Activated CD8-positive, alpha-beta T cell treated with anti-CD3 and anti-CD28 coated beads, Interleukin-2, amount 10 ng/mL, durations not matched to agents 7 days and 5 days (primary cell): ENCODE measurements at places on chromosomes 12 and 14. TPM values are rescaled to one million over a fixed set of nuclear protein-coding genes. Genes with fewer than 3 reads are reported as not detected.

DNA sequence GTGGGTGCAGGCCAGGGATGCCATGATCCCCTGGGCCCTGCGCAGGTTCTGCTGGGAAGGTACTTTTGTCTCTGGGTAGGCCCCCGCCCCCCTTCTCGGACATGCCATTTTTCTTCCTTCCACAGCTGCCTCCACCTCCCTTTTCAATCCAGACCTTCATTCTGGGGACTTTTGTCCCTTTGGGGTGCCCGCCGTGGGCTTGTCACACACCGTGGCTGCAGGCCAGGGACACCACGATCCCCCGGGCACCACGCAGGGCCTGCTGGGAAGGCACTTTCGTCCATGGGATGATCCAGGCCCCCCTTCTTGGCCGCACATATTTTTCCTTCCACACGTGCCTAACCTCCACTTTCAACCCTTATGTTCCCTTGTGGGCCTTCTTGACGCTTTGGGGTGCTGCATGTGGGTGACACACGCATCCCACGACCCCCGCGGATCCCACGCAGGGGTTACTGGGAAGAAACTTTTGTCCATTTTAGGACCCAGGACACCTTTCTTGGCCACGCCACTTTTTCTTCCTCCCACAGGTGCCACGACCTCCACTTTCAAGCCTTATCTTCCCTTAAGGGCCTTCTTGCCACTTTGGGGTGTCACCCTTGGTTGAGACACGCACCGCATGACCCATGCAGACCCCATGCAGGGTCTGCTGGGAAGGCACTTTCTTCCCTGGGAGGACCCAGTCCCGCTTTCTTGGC lies 272.5 kb downstream of the ALG10 start:
- no peak for DNase-seq

DNA sequence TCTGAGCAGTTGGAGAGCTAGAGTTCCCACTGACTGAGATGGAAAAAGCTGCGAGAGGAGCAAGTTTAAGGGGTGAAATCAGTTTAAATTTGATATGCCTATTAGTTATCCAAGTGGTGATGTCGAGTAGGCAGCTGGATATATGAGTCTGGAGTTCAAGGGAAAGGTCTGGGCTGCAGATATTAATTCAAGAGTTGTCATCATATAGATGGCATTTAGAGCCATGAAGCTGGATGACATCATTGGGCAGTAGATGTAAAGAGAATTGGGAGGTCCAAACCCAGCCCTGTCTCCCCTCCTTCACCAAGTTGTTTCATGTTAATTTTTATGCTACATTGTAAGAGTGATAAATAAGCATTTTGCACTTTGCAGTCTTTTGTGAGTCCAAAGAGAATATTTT lies 898.1 kb downstream of the GALC start:
- no peak for DNase-seq

The B4GALNT1 gene
- total RNA-seq, result 0.99 TPM

GRCh38 chr14:103846543-103847450 lies 578 bp downstream of the PPP1R13B start:
- peak; percentile 30 for DNase-seq

- no peak for DNase-seq
These were observed 92.9 kb downstream of the SPTSSA start for GRCh38 chr14:34368971-34369647.

GRCh38 chr14:35072226-35072625 lies 26.2 kb downstream of the FAM177A1 start:
- no peak for DNase-seq

DNA sequence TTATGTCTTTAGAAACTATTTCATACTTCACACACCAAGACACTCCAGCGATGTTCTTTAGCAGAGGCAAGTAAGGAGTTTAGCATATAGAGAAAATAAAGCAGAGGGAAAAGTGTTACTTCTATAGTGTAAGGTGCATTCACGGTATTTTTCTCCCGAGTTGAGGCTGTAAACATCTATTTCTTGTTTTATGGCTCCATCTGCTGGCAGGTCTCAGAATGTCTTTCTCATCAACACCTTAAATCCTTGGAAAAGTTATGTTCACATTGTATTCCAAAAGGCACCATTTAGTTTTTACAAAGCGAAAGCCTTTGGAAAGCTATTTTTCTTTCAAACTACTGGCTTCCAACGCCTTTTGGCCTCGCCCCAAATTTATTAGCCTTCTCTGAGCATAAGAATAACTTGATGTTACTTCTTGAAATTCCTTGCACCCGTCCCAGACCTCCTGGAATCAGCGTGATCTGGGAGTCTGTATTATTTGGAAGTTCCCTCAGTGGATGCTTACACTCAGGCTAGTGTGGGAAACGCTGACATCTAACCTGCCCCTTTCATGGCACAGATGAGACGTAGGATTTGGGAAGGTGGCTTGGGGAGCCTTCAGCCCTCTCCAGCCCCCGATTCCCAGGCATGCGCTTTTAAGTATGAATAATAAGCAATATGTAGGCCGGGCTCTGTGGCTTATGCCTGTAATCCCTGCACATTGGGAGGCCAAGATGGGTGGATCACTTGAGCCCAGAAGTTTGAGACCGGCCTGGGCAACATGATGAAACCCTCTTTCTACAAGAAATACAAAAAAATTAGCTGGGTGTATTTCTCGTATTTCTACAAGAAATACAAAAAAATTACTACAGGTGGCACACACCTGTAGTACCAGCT lies 1.9 kb upstream of the PIWIL1 start:
- peak; percentile 42 for DNase-seq

The CD163 gene
- total RNA-seq, result not detected

- DNase-seq, result peak; percentile 29
These were observed 82.6 kb upstream of the HMGA2 start for GRCh38 chr12:65741656-65742017.

The PRB3 gene
- total RNA-seq, result not detected

The ADAM21 gene
- not detected for total RNA-seq

- DNase-seq, result no peak
These were observed 17.5 kb downstream of the WDR89 start for GRCh38 chr14:63624203-63624602.

GRCh38 chr12:122413516-122414404 lies 8.7 kb downstream of the CLIP1 start:
- DNase-seq, result no peak

DNA sequence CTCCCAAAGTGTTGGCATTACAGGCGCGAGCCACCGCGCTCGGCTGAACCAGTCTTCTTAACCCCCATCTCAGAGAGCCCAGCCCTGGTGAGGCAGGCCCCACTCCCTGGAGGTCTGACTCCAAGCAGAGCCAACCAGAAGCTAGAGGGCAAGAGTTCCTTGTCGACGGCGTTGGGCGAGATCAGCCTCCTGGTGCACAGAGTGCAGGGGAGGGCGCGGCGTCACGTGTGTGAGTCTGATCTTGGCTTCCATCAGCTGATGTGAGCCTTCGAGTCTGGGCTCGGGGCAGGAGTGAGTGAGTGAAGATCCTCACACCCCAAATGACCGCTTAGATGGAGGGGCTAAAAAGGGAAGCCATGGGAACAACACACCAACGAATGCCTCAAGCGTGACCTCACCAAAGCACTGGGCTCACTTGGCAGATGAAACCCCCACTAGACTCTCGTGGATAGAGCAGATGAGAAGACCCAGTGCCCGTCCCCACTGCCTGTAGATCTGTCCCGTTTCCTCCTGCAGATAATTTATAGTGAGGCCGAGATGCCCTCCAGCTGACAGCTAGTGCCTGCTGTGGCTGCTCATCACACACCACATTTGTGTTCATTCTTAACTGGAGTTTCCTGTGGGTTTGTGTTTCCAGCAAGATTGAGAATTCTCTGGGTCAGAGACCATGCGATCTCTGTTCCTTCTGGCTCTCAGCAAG lies 28.6 kb upstream of the ADGRD1 start:
- no peak for DNase-seq

The VRTN gene
- not detected for total RNA-seq

DNA sequence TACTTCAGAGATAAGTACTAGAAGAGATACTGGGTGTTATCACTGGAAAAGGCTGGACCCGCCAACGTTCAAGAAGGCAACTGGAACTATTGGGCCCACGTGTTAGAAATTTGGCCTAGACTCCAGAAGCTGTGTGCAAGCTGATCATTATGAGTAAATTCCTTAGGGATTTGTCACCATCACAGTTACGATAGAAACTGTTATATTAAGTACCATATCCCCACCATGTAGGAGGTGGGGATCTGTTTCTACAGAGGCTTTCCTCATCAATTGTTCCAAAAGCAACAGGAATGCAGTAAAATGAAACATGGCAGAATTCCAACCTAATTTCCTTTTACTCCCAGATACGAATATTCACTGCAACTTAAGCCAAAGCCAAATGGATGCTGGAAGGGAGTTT lies 170.7 kb downstream of the NOVA1 start:
- DNase-seq, result no peak

- DNase-seq, result no peak
These were observed 53.0 kb upstream of the CORO1C start for GRCh38 chr12:108784270-108784669.

DNA sequence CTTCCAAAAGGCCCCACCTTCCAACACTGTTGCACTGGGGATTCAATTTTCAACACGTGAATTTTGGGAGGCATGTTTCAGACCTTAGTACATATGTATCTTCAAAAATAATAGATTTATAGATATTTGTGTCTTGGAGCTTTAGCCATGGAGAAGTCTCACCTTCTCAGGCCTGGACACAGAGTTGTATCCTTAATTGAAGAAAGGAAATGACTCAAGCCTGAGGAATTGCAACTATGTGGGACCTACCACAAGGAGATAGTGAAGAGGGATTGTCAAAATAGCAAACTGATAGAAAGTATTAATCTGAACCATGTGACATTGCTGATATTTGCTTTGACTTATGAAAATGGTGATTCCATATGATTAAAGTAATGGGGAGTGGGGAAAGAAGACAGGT lies 89.8 kb downstream of the ACSS3 start:
- DNase-seq, result no peak

The PDZRN4 gene
- total RNA-seq, result not detected

The SSPN gene
- not detected for total RNA-seq

DNA sequence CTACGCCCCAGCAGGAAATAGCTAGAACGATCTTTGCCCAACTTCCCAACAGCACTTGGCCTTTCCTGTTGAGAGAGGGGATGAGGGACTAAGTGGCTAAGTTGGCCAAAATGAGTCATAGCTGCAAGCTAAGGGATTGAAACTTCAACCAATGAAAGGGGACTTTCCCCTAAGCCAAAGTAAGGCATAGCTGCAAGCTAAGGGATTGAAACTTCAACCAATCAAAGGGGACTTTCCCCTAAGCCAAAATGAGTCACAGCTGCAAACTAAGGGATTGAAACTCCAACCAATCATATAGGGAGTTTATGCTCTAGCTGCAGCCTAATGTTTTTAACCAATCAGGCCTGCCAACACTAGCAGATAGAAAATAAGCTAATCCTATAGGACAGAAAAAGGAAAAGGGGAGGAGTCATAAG lies 100.5 kb upstream of the SSTR1 start:
- no peak for DNase-seq

GRCh38 chr12:93379981-93380361 lies 2.2 kb downstream of the NUDT4 start:
- DNase-seq, result no peak

DNA sequence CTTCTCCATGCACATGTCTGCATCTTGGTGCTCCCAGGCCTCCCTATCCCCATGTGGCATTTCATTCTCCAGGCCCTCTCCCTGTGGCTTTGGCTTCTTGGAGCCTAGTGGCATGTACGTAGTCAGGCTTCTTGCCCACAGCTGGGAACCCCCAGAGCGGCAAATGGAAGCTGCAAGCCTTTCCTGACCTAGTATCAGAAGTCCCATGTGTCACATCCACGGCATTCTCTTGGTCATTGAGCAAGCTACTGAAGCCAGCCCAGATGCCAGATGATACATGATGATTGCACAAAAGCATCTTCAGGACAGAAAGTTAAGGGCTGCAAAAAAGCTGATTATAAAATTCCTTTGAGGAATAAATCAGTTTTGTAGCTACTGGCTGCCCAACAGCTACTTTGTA lies 154.9 kb downstream of the PELI2 start:
- no peak for DNase-seq

GRCh38 chr14:100388103-100389054 lies 65.2 kb downstream of the SLC25A47 start:
- no peak for DNase-seq

The CPNE6 gene
- not detected for total RNA-seq

DNA sequence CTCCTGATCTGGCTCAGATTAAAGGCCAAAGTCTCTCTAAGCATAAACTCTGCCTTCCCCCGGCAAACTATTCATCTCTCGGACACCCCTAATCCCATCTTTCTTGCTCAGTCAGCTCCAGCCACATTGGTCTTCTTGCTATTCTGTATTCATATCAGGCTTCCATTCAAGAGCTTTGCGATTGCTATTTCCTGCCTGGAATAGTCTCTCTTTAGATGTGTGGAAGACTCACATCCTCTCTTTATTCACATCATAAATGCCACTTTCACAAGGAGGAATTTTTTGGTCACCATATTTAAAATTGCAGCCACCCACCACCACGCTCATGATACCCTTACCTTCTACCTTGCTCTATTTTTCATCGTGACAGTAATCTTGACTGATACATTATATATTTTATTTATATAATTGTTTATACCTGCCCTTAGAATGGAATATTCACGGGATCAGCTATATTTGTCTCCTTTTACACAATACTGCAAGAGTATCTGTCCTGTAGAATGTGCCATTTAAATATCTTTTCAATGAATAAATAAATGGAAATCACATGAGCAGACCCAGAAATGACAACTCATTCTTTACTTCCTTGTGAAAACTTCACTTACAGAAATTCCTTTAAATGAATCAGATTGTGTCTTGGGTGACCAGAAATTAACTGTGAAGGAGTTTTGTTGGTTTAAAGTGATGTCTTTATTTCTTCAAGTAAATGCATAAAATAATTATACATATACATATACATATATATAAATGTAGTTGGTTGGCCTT lies 780.6 kb upstream of the FLRT2 start:
- DNase-seq, result no peak

GRCh38 chr14:50213795-50214194 lies 17.6 kb downstream of the SOS2 start:
- no peak for DNase-seq

The RD3L gene
- not detected for total RNA-seq

DNA sequence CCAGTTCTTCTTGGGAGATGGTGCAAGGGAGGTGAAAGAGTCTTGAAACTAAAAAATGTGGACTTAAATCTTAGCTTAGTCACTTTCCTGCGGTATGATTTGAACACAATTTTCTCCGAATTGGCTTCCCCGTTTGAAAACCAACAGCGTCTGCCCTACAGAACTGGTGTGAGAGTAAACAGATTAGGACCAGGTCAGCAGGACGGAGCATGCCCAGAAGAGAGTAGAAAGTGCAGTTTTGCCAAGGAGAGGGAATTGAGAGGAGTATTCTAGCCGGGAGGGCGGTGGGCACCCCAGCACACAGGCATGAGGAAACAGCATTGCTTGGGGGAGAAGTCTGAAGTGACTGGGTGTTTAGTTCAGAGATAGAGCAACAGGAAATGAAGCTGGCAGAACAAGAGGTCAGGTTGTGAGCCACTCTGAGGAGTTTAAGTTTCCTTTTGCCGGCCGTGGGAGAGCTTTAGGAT lies 927.1 kb downstream of the VRK1 start:
- peak; percentile 60 for DNase-seq

The SLC6A12 gene
- not detected for total RNA-seq

DNA sequence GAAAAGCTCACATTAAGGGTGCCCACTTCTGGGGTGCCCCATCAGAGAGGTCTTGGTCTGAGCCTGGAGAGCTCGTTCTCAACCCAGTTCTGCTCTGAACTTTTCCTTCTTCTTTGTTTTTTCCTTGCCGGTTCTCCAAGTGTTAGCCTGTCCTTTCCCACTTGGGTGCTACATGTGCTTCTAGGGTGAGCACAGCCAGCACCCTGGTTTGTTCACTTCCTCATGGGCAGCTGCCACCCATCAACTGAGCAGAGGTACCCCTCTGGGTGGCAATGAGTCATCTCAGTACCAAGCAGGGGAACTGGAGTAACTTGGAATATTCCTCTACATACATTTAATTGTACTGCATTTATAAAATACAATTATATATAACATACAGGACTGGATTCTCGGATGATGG lies 3.9 kb upstream of the SYNE3 start:
- DNase-seq, result no peak

The GPRC5D gene
- not detected for total RNA-seq
